Muscle of leg (tissue), 16 donors: ENCODE measurements at places on chromosomes 1 and 21.
A peak's percentile ranks its signal among the peaks of the same experiment; 100 is the strongest.

GRCh38 chr1:116510361-116510760 lies 60.5 kb downstream of the CD58 start:
- DNase-seq, result no peak
- H3K36me3 ChIP-seq, result no peaks in the 10 kb centered on the region
- H3K4me3 ChIP-seq, result no peak overlapping the region
- no peaks in the 10 kb centered on the region for H3K27me3 ChIP-seq

GRCh38 chr1:54875000-54875399 lies 12.0 kb downstream of the DHCR24 start:
- H3K27ac ChIP-seq, result no peak overlapping the region
- H3K36me3 ChIP-seq, result peaks cover 35% of the 10 kb centered on the region
- no peaks in the 10 kb centered on the region for H3K27me3 ChIP-seq

- no peaks in the 10 kb centered on the region for H3K27me3 ChIP-seq
- no peaks in the 10 kb centered on the region for H3K4me1 ChIP-seq
- no peak for DNase-seq
- H3K36me3 ChIP-seq, result peaks cover 35% of the 10 kb centered on the region
- H3K27ac ChIP-seq, result no peak overlapping the region
- no peak overlapping the region for H3K4me3 ChIP-seq
Observed at GRCh38 chr1:32848354-32849063, 22.2 kb downstream of the FNDC5 start.

- H3K27me3 ChIP-seq, result peaks cover 2% of the 10 kb centered on the region
- no peak overlapping the region for H3K27ac ChIP-seq
- no peak for DNase-seq
- no peak overlapping the region for H3K4me3 ChIP-seq
- peaks cover 13% of the 10 kb centered on the region for H3K4me1 ChIP-seq
- no peaks in the 10 kb centered on the region for H3K36me3 ChIP-seq
Observed at GRCh38 chr1:31183126-31183525, 56.6 kb downstream of the NKAIN1 start.

DNA sequence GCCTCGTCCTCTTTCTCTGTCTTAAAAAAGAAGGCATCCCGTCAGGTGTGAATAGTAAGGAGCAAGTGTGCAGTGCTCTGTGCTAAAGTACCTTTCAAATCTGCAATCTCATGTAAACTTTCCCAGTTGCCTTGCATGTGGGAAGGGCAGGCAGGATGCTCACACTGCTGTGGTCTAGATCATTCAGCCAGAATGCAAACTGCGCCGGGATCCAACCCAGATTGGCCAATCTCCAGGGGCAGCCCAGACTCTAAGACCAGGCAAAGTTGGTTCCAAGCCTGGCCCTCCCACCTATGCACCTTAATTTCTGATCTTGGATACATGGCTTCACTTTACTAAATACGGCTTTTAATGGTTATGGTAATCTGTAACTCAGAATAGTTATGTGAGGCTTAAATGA lies 3.2 kb upstream of the MAP1LC3C start:
- no peaks in the 10 kb centered on the region for H3K27me3 ChIP-seq
- H3K36me3 ChIP-seq, result no peaks in the 10 kb centered on the region
- DNase-seq, result no peak
- peak overlapping the region; percentile 44 for H3K27ac ChIP-seq
- peaks cover 16% of the 10 kb centered on the region for H3K4me1 ChIP-seq
